ENCODE measurements at places on chromosomes 12 and 14.

DNA sequence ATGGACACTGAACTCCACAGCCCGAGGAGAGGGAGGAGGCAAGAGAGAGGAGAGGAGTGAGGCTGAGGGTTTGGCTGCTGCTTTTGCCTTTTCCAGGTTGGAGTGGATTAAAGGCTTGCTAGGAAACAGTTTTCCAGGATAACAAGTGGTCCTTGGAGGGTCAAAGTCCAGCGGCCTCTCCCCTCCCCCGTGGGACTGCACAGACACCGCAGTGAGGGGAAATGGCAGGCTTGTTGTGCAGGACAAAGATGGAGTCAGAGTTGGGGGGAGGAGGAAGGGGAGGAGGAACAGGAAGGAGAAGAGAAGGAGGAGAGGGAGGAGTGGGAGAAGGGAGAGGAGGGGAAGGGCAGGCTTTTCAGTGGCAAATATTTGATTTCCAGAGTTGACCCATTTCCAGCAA is 245.5 kb downstream of the RBM19 start:
- H3K4me3 ChIP-seq = no peak overlapping the region
- no peak for DNase-seq
- no peaks in the 10 kb centered on the region for H3K27me3 ChIP-seq
- no peak overlapping the region for H3K27ac ChIP-seq

DNA sequence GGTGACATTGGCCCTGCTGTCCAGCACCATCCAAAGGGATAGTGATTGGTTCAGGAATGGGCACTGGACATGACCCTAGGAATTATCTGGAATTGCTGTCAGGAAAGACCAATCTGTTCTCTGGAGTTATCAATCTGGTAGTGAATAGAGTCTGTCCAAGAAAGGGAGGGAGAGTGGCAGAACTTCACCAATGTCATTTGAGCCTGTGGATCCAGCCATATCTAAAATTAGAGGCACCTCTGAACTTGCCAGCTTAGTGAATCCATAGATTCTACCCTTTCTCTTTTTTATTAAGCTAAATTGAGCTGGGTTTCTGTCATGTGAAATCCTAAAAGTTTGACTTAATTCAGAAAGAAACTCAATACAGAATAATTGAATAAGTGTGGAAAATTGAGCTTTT is 93.9 kb downstream of the NKX2-1 start:
- no peak overlapping the region for H3K27ac ChIP-seq
- no peak for DNase-seq
- no peaks in the 10 kb centered on the region for H3K36me3 ChIP-seq
- H3K27me3 ChIP-seq = no peaks in the 10 kb centered on the region

DNA sequence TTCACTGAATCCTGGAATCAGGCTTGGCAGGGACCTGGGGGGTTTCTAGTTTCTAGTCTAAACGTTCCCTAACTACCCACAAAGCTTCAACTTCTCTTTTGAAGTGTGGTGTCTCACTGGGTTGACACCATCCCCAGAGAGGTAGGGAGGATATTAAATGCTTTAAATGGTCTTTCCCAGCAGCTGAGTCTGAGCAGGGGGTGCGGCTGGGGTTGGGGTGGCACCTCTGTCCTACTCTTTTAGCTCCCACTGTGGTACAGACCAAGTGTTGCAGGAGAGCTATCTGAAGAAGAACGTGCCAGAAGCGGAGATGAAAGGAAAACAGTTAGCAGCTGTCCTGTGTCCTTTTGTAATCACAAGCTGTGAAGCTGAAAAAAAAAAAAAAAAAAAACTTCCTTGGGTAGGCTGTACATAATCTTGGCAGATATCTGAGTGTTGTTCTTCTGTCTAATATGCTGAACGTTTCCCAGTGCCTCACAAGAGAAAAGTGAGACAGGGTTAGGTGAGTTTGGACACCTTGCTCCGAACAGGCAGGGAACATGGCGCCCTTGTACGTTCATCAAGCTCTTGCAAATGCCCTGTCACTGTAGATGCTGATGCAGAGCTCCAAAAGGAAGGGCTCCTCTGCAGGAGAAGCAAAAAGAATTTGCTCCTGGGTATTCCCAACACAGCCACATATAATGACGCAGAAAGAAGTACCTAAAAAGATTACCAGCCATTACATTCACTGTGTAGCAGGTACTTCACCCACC is 447.2 kb downstream of the APAF1 start:
- no peaks in the 10 kb centered on the region for H3K27me3 ChIP-seq
- no peak for DNase-seq
- H3K27ac ChIP-seq = no peak overlapping the region
- H3K4me3 ChIP-seq = no peak overlapping the region
- H3K36me3 ChIP-seq = no peaks in the 10 kb centered on the region

- H3K4me1 ChIP-seq = peaks cover 16% of the 10 kb centered on the region
- no peaks in the 10 kb centered on the region for H3K27me3 ChIP-seq
- H3K36me3 ChIP-seq = peaks cover 8% of the 10 kb centered on the region
- H3K27ac ChIP-seq = no peak overlapping the region
- no peak overlapping the region for H3K4me3 ChIP-seq
- no peak for DNase-seq
Observed at GRCh38 chr12:113262710-113263109, 41.4 kb downstream of the TPCN1 start.

DNA sequence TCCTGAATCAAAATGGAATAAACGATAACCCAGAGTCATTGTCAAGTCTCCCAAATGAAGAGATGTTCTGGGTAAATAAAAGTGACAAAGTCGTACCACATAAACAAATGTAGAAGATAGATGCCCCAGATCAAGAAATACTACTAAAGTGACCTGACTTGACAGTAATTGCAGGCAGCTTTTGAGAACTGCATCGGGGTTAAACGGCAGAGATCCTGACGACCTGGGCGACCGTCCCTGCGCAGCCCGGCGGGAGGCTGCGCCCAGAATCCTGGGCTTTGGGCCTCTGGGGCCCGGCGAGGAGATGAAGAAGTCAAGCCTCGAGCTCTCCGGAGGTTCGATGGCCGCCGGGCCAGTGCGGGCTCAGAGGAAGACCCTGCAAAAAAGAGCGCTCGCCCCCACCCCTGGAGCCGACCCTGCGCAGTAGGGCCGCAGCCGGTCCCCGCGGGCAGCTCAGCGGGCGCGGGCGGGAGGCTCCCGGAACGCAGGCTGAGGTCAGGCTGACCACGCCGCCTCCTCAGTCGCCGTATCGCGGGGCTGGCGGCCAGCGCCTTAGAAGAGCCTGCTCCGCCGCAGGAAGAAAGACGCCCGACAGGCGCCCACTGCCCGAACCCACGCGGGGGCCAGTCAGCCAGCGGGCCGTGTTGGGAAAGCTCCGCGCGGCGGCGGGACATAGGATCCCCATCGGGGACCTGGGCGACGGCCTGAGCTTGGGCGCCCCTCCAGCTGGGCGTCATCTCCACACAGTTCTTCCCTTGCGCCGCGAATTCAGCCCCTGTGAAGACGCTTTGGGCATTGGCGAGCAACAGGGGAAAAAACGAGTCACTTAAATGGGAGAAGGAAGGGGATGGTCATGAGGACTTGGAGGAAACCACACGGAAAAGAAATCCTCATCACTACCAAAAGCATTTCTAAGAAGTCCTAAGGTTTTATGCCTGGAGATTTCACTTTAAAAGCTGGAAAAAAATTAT is 16.0 kb downstream of the NKX2-1 start:
- no peaks in the 10 kb centered on the region for H3K36me3 ChIP-seq
- H3K27ac ChIP-seq = no peak overlapping the region
- peaks cover 14% of the 10 kb centered on the region for H3K27me3 ChIP-seq
- peak overlapping the region; percentile 15 for H3K4me3 ChIP-seq
- DNase-seq = no peak

GRCh38 chr14:36807727-36808126 is 146.1 kb downstream of the PAX9 start:
- no peak overlapping the region for H3K27ac ChIP-seq
- H3K4me3 ChIP-seq = no peak overlapping the region
- DNase-seq = no peak
- H3K36me3 ChIP-seq = no peaks in the 10 kb centered on the region
- H3K4me1 ChIP-seq = no peaks in the 10 kb centered on the region

GRCh38 chr14:64170181-64170580 is 124.0 kb downstream of the ESR2 start:
- H3K4me1 ChIP-seq = no peaks in the 10 kb centered on the region
- no peaks in the 10 kb centered on the region for H3K27me3 ChIP-seq
- peaks cover 24% of the 10 kb centered on the region for H3K36me3 ChIP-seq
- H3K27ac ChIP-seq = no peak overlapping the region
